ENCODE measurements at places on chromosomes 2 and 18.

- DNase-seq = no peak
Measured at GRCh38 chr2:20597860-20598183, 53.1 kb downstream of the HS1BP3 start.

DNA sequence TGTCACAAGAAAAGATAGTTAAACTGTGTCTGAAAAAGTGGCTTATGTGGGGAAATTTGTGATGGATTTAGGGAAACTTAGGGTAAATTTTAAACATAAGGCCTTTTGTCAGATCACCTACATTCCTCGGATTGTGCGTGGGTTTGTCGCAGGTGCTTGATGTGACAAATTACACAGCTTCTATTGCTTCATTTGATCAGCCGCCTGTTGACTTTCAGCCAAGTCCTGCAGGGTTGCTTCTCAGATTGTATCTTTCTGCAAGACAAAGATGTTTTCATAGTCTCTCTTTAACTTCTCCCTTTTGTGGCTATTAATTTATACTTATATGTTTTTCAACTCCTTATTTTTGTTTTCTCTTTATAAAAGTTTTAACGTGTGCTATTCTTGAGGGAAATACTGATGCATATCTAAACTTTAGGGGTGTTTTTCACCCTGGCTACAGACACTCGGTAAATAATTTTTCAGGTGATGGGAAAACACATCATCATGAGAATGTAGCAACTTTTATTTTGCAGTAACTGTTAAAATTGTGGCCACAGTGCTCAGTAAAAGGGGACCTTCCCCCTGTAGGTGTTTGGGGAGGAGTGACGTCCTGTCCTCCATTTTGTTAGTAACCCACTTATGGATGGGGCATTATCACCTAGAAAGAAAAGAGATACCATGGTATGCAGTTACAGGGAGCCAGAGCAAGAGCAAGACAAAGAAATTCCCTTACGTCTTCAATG is 31.4 kb downstream of the GALM start:
- DNase-seq = no peak

- no peak for DNase-seq
Measured at GRCh38 chr2:48912110-48912509, 156.6 kb upstream of the LHCGR start.

DNA sequence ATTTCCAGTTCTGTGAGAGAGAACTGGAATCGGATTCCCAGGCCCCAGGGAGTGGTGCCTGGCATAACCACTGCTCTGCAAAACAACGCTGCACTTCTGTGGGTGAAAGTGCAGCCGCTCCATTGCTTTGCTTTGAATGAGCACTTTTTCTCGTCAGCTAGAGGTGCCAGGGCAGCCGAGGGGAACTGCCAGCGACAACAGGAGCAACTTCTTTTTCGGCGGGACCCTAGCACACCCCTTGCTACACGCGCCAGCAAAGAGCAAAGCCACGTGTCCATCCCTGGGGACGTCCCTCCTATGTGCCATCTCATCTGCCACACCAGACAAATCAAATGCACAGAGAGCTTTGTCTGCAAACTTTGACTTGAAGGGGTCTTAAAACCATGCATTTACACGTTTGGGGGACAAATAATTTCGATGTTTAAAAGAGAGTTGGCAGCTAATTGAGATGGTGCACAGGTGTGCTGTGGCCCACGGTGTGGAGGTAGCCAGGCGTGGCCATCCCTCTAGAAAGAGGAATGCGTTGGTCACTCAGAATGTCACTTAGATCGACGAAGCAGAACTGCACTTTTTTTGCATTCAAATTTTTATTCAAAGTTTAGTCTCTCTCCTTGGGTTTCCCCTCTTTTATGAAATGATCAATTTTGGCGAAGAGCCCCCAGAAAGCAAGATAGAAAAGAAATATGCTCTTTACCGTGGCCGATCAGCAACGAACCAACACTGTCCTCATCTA is 151.8 kb downstream of the MBP start:
- DNase-seq = no peak

DNA sequence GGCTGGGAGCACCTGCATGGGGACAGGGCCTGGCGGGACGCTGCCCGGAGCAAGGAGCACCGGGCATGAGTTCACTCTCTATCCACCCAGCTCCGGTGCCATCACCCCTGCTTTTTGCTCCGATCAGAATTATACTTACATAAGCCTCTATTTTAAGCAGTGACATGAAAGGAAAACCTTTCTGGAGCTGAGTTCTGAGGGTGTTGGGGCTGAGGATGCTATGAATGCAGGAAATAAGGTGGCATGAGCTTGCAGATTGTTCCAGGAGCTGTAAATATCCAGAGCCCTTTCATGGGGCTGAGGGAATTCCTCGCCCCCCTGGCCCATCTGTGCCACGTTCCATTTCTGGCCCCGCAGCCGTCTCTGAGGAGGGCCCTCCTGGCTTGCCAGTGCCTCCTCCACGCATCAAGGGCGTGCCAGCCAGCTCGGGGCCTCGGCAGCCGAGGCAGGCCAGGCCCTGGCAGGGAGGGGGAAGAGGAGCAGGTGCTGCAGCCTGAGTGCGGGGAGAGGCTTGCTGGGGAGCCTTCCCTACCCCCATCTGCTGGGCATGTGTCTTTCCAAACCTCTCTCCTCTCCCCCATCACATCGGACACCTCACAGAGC is 91.7 kb upstream of the MCFD2 start:
- no peak for DNase-seq

GRCh38 chr2:202494300-202495229 is 118.4 kb downstream of the BMPR2 start:
- peak; percentile 79 for DNase-seq

- DNase-seq = no peak
Measured at GRCh38 chr2:71878626-71879508, 268.8 kb downstream of the CYP26B1 start.

DNA sequence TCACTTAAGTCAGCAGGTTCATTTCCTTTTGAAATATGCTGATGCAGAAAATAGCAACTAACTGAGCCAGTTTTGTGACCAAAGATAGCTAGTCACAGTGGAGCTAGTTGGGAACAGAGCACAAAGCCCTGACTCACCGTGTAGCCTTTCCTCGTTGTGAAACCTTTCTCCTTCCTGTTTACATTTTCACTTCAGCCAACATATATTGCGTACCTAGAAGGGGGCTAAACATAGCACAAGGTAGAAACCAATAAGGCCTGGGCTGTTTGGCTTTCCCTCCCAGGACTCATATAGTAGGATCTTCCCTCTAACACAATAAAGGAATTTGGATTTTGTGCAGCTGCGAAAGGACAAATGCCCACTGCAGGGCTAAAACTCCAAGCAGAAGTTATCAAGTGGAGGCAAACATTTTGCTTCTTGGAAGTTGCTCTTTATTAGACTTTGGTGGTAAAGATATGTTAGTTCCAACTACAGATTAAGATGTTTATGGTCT is 24.5 kb upstream of the LPIN2 start:
- DNase-seq = peak; percentile 72

DNA sequence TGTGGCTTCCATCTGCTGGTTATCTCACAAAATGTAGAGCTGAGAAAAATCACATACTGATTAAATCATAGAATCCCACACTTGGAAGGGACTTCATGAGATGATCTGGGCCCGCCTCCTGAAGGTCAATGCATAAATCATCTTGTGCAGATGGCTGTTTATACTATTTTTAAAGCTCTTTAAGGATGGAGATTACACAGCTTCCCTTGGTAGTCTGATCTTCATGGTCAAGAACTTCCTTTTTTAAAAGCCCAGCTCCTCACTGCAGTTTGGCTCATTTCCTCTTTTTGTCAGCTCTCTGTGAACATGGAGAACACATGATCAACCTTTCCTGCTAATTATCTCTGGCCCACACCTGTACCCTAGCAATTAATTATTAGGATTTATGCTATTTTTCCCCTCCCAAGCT is 25.9 kb downstream of the GCG start:
- peak; percentile 65 for DNase-seq

DNA sequence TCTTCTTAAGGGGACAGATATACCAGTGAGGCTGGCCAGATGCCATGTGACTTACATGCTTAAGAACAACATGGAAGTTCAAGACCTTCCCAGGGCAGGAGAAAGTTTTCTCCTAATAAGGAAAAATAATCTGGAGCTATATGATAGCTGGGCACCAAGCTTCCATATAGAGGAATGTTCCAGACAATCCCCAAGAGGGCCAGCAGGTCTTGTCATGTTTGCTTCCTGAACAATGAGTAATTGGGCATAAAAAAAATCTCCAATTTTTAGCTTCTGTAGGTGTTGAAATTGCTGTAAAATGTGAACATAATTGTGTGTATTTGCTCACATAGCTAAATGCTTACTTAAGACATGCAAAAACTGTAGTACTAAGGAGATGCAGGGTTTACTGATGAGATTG is 809.5 kb upstream of the PIK3C3 start:
- no peak for DNase-seq
